Midbrain (tissue), 1 donor: ENCODE measurements at places on chromosomes 11 and 22.

GRCh38 chr11:128949791-128950454, 7.3 kb upstream of the TP53AIP1 start:
- DNase-seq: no peak

GRCh38 chr11:65416841-65417701, 5.5 kb upstream of the NEAT1 start:
- no peak for DNase-seq

GRCh38 chr11:3217818-3218482, 663 bp downstream of the MRGPRG start:
- DNase-seq: no peak

DNA sequence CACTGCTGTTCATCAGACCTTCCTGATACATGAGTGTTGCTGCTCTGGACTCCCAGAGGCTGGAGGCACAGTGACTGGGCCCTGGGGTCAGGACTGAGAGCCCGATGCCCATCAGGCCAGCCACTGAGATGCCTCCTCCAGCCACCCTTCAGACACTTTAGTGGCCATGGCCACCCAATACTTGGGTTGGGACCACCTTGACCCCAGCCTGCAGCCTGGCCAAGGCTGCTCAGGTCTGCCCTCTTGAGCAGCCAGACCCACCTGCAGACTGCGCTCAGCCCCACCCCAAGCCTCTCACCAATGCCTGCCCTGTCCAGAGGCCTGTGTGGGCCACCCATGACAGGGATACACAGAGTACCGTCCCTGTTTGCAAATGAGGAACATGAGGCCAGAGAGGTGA, 4.2 kb downstream of the RNF215 start:
- DNase-seq: no peak

- no peak for DNase-seq
Observed at GRCh38 chr11:83871054-83871453, 584.9 kb upstream of the CCDC90B start.

GRCh38 chr22:19808873-19809478, 45.7 kb downstream of the GNB1L start:
- no peak for DNase-seq

GRCh38 chr11:17780668-17781067, 46.1 kb downstream of the KCNC1 start:
- DNase-seq: no peak

GRCh38 chr11:133832991-133833897, 12.1 kb downstream of the SPATA19 start:
- DNase-seq: no peak

DNA sequence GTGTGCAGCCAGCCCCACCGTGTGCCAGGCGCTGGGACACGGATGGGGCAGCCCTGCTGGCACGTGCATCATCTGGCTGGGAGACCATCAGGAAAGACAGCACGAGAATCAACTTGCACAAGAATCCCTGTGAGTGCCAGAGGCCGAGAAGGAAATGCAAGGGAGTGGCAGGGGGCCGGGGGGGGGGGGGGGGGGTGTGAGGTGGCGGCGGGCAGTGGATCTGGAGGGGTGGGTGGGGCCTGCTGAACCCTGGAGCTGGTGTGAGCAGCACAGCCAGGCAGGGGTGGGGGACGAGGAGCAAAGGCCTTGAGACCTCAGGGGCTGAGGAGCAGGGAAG, 14.0 kb upstream of the FLRT1 start:
- no peak for DNase-seq

GRCh38 chr22:46087816-46088277, 62.5 kb upstream of the PPARA start:
- peak; percentile 97 for DNase-seq

GRCh38 chr11:78446210-78446609, 28.6 kb upstream of the GAB2 start:
- no peak for DNase-seq

- no peak for DNase-seq
Observed at GRCh38 chr11:2923446-2924375, 5.5 kb downstream of the PHLDA2 start.

DNA sequence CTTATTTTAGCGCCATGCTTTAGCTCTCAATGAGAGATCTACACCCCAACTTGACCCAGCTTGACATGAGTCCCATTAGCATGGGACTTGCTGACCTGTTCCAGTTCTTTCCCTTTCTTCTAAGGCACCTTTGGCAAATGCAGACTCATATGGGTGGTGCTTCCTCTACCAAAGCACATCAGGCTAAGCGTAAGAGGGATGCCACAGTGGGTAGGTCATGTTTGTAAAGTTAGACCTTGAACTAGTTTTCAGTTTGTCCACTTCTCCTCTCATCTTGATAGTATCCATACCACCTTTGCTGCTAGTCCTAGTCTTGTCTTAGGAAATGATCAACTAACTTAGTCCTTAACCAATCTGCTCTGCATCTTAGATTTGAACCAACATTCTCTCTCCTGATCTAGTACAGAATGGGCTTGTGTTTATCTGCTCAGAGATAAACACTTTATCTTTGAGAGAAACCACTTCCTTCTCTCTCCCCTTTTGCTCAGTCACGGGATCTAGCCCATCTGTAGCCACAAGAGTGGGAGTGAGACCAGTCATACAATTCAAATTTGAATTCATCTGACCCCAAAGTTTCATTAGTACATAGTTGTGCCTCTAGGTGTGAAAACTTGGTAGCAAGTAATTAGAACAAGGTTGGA, 72.1 kb upstream of the CD44 start:
- DNase-seq: no peak

DNA sequence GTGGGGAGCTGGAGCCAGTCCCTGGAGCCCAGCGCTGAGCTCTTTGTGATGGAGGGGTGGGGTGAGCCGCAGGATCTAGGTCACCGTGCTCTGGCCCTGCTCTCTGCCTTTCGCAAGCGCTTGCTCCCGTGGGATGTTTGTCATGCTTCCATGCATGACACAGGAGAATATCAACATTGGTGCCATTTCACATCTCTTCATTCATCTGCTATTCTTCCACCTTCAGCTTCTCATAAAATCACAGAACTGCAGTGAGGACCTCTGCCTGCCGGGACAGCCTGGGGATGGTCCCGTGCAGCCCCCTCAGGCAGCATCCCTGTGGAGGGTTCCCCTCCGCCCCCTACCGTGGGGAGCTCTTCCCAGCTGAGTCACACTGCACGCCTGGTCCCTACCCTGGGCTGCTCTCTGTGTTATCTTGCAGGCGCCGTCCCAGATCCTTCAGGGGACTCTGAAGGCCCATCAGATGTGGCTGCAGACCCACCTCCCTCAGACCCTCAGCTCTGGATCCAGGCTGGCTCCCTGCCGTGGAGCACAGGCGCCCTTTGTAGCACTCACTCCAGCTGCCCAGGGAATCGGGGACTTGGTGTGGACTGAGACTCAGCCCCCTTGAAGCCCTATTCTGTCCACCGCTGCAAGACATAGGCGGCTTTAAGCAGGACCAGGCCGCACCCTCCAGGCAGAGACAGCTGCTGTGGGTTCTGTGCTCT, 5.1 kb upstream of the SEPTIN5 start:
- DNase-seq: no peak

GRCh38 chr11:8011371-8011770, 24.2 kb downstream of the EIF3F start:
- DNase-seq: no peak

GRCh38 chr22:50396751-50397370, 53.7 kb downstream of the PPP6R2 start:
- no peak for DNase-seq

- DNase-seq: no peak
Observed at GRCh38 chr11:94563176-94563847, 3.9 kb upstream of the PIWIL4 start.

GRCh38 chr22:16914006-16914405, 88.8 kb upstream of the XKR3 start:
- no peak for DNase-seq

DNA sequence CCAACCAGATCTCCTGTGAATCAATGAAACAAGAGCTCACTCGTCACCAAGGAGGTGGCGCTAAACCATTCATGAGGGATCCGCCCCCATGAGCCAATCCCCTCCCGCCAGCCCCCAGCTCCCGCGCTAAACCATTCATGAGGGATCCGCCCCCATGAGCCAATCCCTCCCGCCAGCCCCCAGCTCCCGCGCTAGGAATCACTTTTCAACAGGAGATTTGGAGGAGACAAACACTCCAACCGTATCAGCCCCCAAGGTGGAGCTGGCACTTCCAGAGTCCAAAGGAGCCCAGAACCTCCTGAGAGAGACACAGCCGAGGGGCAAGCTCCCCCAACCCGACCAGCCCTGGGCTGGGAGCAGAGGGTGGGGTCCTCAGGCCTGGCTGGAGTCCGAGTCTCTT, 40.9 kb upstream of the PRR5 start:
- no peak for DNase-seq

- no peak for DNase-seq
Observed at GRCh38 chr11:45078236-45079074, 68.0 kb upstream of the PRDM11 start.

- DNase-seq: no peak
Observed at GRCh38 chr11:492427-493226, 14.4 kb downstream of the RNH1 start.
